Activated CD8-positive, alpha-beta T cell treated with anti-CD3 and anti-CD28 coated beads, Interleukin-2, amount 10 ng/mL, durations not matched to agents 7 days and 5 days (primary cell): ENCODE measurements at places on chromosomes 3 and 15. TPM values are rescaled to one million over a fixed set of nuclear protein-coding genes. Genes with fewer than 3 reads are reported as not detected.

Gene SIDT1
- total RNA-seq, result 34.8 TPM

Gene MME
- total RNA-seq, result not detected

Gene GOLGA8K
- total RNA-seq, result 0.68 TPM

Gene HEXA
- total RNA-seq, result 87.3 TPM

GRCh38 chr3:12182687-12183441 lies 24.2 kb upstream of the TIMP4 start:
- H3K27me3 ChIP-seq, result no peaks in the 10 kb centered on the region
- no peaks in the 10 kb centered on the region for H3K36me3 ChIP-seq
- peaks cover 20% of the 10 kb centered on the region for H3K4me1 ChIP-seq
- no peak for DNase-seq

- H3K27me3 ChIP-seq, result peaks cover 3% of the 10 kb centered on the region
- no peak for DNase-seq
- no peaks in the 10 kb centered on the region for H3K4me1 ChIP-seq
- no peak overlapping the region for H3K4me3 ChIP-seq
Measured at GRCh38 chr15:71559098-71559497, 251.3 kb upstream of the NR2E3 start.

- no peak overlapping the region for H3K4me3 ChIP-seq
- H3K36me3 ChIP-seq, result no peaks in the 10 kb centered on the region
- no peak for DNase-seq
- no peak overlapping the region for H3K27ac ChIP-seq
Measured at GRCh38 chr3:190371152-190371551, 16.8 kb upstream of the CLDN16 start.

GRCh38 chr3:191383124-191383523 lies 52.8 kb upstream of the UTS2B start:
- no peaks in the 10 kb centered on the region for H3K27me3 ChIP-seq
- no peak overlapping the region for H3K27ac ChIP-seq
- H3K4me3 ChIP-seq, result no peak overlapping the region
- DNase-seq, result no peak
- peaks cover 7% of the 10 kb centered on the region for H3K4me1 ChIP-seq

GRCh38 chr3:64039981-64040733 lies 16.9 kb upstream of the PSMD6 start:
- no peaks in the 10 kb centered on the region for H3K4me1 ChIP-seq
- no peaks in the 10 kb centered on the region for H3K36me3 ChIP-seq
- H3K4me3 ChIP-seq, result no peak overlapping the region
- H3K27me3 ChIP-seq, result peaks cover 19% of the 10 kb centered on the region
- DNase-seq, result no peak

GRCh38 chr3:33919312-33920120 lies 121.1 kb downstream of the PDCD6IP start:
- no peaks in the 10 kb centered on the region for H3K27me3 ChIP-seq
- no peak overlapping the region for H3K4me3 ChIP-seq
- no peak overlapping the region for H3K27ac ChIP-seq
- DNase-seq, result no peak
- H3K36me3 ChIP-seq, result no peaks in the 10 kb centered on the region
